AG10803 (cell line): ENCODE measurements at places on chromosomes 16 and 17.

DNA sequence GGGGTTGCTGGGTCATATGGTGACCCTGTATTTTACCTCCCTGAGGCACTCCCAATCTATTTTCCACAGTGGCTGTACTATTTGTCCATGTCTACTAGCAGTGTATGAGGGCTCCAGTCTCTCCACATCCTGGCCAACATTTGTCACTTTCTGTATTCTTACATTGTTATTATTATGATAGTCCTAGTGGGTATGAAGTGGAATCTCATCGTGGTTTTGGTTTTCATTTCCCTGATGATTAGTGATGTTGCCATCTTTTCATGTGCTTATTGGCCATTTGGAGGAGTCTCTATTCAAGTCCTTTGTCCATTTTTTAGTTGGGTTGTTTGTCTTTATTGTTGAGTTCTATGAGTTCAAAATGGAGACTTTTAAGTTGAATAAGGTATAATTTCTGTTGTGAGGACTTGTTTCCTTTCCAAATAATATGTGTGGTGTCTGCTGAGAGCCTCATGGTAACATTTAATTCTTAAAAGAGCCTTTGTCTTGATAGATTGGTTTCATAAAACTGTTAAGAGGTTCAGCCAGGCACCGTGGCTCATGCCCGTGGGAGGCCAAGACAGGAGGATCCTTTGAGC lies 108.2 kb downstream of the RPTOR start:
- no peak for DNase-seq

- peak; percentile 76 for DNase-seq
Observed at GRCh38 chr16:26905336-26905735, 161.4 kb upstream of the C16orf82 start.

GRCh38 chr16:1008085-1008484 lies 26.5 kb downstream of the SOX8 start:
- no peak for DNase-seq

GRCh38 chr16:12083631-12084030 lies 107.1 kb downstream of the SNX29 start:
- DNase-seq, result no peak

- DNase-seq, result peak; percentile 31
Observed at GRCh38 chr17:60386147-60387058, 5.5 kb downstream of the USP32 start.

GRCh38 chr17:78588258-78589030 lies 11.2 kb upstream of the DNAH17 start:
- no peak for DNase-seq

GRCh38 chr17:20116683-20117309 lies 107.6 kb downstream of the SPECC1 start:
- peak; percentile 50 for DNase-seq
